ENCODE measurements at places on chromosomes 5 and 9.

- DNase-seq: peak; percentile 48
Observed at GRCh38 chr9:87112656-87113055, 165.3 kb upstream of the GAS1 start.

DNA sequence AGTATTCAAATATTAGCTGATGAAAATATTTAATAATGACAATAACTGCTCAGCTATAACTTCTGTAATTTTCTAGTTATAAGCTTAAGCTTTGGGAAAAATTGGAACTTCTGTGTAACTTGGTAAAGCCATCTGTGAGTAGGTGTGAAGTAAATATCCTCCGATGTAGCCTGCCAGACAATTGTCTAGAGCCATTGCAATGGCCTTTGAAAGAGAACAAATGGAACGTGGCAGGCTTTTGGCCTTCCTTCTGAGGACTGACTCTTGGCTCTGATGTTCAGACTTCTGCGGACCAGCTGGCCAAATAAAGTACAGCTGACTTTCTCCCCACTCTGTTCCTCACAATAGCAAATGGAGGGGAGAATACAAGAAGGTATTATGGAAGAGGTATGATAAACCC lies 203.4 kb upstream of the NMUR2 start:
- DNase-seq: no peak

DNA sequence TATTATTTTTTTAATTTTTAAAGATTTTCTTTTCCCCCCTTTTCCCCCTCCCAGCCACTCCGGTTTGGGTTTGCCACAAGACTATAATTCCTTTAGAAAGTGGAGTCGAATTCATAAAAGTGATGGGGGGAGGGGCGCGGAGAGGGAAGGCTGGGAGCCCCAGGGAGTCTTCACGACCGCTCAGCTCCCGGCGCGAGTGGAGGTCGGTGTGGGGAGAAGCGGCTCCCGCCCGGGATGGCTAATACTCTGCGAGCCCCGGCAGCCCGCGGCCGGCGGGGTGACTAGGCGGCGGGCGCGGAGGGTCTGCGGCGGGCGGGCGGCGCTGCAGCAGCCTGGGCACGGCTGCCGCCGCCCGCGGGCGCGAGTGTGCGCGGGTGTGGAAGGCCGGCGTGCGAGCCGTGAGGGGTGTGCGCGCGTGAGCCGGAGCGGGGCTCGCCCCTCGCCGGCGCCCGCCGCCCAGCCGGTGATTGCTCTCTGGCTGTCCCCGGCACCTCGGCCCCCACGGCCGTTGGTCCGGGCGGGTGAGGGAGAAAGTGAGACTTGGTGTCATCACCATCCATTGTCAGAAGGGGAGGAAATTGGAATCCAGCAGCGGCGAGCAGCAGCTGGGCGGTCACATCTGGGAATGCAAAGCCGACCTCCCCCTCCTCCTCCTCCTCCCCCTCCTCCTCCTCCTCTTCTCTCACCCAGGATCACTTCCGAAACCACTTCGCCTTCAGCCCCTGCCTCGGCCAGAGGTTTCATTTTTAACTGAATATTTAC lies at the start of gene PARP8:
PARP8 (plus strand) TSS at position 377 of the 762 bp plus-strand sequence. CDS start 459 bp downstream, outside the sequence.
- DNase-seq: peak; percentile 43

- DNase-seq: peak; percentile 72
Observed at GRCh38 chr9:129933185-129934040, 98.2 kb downstream of the USP20 start.

GRCh38 chr5:18375641-18376040 lies 741.4 kb downstream of the TAF11L14 start:
- no peak for DNase-seq

- no peak for DNase-seq
Observed at GRCh38 chr5:2584579-2585269, 166.8 kb downstream of the IRX2 start.

DNA sequence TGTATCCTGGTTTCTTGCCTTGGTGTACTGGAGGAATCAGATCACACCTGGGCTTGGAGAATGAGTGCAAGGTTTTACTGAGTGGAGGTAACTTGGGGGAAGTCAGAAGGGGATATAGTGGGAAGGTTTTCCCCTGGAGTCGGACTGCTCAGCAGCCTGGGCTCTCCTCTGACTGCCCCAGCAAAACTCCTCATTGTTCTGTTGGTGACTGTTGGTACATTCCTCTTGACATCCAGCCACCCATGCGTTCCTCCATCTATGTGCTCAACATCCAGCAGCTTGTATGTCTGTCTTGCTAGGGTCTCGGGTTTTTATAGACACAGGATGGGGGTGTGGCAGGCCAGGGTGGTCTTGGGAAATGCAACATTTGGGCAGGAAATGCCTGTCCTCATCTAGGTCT lies 96.0 kb downstream of the ZFAND5 start:
- DNase-seq: no peak

DNA sequence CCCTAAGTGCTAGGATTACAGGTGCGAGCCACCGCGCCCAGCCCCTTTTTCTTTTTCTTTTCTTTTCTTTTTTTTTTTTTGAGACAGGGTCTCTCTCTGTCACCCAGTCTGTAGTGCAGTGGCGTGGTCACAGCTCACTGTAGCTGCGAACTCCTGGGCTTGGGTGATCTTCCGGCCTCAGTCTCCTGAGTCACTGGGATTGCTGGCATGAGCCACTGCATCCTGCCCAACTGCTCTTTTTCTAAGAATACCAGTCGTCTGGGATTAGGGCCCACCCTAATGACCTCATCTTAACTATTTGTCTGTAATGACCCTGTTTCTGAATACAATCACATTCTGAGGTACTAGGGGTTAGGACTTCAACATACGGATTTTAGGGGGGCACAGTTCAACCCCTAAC lies 34.1 kb upstream of the NANS start:
- DNase-seq: peak; percentile 30

DNA sequence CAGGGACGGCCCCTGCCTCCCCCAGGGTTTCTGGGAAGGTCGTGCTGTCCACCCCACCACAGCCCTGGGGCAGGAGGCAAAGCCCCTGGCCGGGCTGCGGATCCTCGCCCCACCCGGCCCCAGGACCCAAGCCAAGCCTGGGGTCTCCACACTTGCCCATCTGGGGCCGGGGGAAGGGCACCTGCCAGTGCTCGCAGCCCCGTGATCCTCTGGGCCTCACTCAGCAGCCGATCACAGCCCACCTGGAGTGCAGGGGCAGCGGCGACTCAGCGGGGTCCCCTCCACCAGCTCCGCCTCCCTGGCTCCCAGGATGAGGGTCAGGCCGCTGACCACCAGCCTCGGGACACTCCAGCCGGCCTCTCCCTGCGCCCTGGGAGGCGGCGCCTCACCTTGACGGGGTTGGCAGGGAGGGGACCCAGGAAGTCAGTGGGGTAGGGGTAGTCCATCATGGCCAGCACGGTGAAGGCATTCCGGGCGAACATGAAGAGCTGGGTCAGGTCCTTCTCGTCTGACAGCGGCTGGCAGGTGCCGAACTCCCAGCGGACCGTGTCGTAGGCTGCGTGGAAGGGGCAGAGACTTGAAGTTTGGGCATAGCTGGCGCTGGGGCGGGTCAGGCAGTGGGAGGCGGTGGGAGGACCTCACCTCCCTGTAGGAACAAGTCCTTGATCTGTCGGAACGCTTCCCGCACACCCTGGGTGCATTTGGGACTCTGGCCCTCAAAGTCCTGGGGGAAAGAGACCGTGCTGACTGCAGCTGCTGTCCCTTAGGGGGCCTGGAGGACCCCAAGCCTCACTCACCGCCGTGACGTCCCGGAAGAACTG lies 1.8 kb downstream of the DPP7 start:
- no peak for DNase-seq

DNA sequence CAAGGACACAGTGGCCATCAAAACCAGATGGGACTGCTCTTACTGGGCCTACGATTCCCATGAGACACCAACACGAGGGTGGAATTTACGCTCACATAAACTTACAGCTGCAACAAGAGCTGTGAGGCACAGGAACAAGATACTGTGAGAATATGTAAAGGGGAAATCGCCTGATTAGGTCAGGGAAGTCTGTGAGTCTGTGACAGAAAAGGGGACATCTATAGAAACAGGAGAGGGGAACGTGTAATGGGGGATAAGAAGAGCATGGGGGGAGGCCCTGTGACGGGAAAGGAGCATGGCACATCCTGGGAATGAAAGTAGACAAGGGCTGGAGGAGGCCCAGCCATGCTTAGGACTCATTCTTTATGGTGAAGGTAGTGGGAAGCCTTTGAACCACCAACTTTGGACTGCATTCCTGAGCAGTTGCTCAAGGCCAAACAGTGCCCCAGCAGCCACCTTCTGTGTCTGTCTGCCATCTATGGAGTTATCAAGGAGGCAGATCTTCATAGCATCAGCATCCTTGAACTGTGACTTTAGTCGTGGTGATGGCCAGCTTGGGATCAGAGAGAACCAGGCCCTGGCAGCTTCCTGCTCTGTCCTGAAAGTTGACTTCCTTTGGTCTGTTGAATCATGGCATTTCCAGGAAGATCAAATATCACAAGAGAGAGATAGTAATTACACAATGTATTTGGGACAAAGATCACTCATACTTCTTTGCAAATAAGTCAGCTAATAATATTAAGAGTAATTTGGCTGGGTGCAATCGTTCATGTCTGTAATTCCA lies 87.9 kb upstream of the FAM169A start:
- peak; percentile 36 for DNase-seq

DNA sequence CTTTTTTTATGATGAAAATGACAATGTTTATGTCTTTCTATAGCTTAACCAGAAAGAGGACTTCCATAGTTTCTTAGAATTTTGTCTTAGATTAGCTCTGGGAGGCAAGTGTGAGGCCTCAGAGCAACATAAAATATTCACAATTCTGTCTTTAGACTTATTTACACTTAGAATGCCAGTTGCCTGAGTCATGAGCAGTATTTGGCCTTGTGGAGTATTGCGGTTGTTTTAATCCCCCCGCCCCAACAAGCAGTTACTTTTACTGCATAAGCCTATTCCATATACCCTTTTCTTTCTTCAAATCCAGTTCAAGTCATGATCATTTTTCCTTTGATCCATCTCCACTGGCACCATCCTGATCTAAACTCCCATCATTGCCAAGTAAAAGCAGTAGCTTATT lies 198.0 kb upstream of the EGFLAM start:
- DNase-seq: no peak

GRCh38 chr5:66807743-66808142 lies 211.6 kb downstream of the MAST4 start:
- peak; percentile 71 for DNase-seq

- no peak for DNase-seq
Observed at GRCh38 chr9:132703336-132703735, 33.1 kb downstream of the GTF3C4 start.

DNA sequence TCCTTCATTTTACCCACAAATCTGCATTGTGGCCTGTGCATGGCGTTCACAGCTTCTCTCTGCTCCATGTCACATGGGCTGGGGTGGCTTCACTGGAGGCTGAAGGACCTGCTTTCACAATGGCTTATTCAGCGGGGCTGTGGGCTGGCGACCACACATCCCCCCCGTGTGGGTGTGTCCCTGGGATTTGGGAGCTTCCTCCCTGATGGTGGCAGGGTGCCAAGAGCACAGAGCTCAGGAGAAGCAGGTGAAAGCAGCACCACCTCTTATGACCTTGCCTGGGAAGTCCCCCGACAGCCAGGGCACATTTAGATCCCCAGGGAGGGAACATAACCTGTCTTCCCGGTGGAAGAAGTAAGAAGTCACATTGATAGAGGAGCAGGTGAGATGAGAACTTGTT lies 5.0 kb upstream of the MED10 start:
- DNase-seq: no peak

DNA sequence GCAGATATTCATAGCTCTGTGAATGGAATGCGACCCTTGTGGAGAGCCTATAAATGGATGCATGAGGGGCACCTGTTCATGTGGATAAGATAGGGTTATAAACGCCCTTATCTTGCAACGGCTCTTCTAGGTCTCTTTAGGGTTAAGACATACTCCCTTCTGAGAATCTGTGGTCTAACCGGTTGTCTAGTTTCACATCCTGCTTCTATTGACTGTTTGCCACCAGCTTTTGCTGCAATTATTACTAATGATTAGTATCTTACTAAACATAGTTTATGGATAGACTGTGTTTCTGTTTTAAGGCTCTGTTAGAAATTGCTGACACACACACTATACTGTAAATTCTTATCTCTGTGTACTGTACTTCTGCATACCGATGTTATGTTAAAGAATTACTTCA lies 198.9 kb upstream of the CYLC2 start:
- DNase-seq: no peak

- no peak for DNase-seq
Observed at GRCh38 chr5:76249621-76250020, 153.5 kb upstream of the IQGAP2 start.

Measured in AG08395 (cell line).